ENCODE measurements at places on chromosomes 13 and 19.

DNA sequence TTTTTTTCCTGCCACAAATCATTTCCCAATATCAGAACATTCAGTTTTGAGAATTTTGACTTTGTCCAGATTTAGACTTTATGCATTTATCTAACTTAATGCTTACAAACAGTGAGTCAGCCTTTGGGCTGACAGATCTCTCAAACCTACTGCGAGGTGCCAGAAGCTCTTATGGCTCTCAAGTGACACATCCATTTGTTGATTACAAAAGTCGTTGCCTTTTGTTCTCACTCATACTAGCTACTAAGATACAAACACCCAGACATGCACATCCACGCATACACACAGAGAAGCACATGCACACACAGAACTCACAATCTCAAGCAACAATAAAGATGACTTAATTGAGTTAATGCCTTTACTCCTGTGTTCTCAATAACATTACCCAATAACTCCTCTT lies 1147.5 kb downstream of the DIAPH3 start:
- DNase-seq: no peak

GRCh38 chr13:43988302-43988701 lies 108.6 kb downstream of the LACC1 start:
- DNase-seq: no peak

DNA sequence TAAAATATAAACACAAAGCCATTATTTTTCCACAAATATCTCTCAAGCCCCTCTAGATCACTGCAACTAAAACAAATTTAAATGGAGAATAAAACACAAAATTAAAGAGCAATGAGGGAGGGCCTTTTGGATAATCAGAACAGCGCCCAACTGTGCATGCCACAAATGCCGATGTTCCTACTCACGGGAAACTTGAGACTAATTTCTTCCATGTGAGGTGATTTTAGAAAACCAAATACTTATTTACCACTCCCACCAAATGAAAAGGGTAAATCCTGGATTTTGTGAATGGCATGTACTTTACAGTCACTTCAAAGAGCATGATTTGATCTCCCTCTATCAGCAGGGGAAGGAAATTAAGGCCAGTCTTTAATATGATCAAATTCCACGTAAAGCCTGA lies 74.8 kb downstream of the SLC7A1 start:
- no peak for DNase-seq

- DNase-seq: no peak
These were observed 23.8 kb downstream of the PRKD2 start for GRCh38 chr19:46692918-46693722.

GRCh38 chr13:22320991-22321390 lies 650.1 kb downstream of the FGF9 start:
- DNase-seq: no peak

- no peak for DNase-seq
These were observed 33.9 kb downstream of the PCDH17 start for GRCh38 chr13:57665481-57665880.

DNA sequence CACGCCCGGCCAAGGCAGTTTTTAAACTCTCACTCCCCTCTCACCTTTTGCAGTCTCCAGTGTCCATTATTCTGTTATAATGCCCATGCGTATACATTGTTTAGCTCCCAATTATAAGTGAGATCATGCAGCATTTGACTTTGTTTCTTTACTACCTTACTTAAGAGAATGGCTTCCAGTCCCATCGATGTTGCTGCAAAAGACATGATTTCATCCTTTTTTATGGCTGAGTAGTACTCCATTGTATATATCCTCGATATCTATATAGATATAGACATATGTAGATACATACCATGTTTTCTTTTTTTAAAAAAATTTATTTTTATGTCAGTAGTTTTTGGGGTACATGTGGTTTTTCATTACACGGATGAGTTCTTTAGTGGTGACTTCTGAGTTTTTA lies 8.4 kb downstream of the OR7D2 start:
- DNase-seq: no peak

GRCh38 chr13:49667773-49668172 lies 23.5 kb downstream of the EBPL start:
- DNase-seq: no peak

GRCh38 chr19:39969266-39969665 lies 1.7 kb upstream of the PSMC4 start:
- DNase-seq: no peak

DNA sequence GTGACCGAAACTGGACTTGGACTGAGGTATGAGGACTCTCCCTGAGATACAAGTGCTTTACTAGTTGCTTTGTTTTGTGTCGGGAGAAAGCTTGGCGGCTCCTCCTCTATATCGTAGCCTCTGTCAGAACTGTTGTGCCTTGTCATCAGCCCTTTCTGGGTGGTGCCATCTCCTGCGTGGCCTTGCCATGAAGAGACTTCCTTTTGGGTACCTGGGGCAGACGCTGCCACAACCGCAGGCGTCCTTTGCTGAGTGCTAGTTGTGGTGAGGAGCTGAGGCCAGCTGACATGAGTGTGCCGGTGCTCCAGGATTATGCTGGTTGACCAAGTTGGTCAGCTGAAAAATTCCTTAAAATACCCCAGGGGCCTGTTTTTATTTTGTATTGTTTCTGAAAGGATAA lies 124.5 kb downstream of the AKAP11 start:
- DNase-seq: peak; percentile 26

DNA sequence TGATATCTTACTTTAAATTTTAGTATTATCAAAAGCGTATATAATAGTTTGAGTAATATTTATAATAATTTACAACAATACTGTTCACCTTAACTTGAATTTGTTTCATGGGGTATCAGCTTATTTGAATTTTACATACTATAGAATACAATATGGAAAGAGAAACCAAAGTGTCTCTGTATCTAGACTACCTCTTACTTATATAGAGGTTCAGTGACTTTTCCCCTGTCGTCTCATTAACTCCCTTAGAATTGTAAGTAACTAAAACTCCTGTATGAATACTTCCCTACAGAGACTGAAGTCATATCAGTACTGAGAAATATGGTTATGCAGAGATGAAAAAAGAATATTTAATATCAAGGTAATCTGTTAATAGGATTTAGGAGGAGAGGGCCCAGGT lies 26.8 kb downstream of the COG6 start:
- DNase-seq: no peak

GRCh38 chr19:40446263-40446784 lies 2.2 kb upstream of the SERTAD3 start:
- no peak for DNase-seq

- DNase-seq: no peak
These were observed 13.2 kb downstream of the EHD2 start for GRCh38 chr19:47726467-47726866.

DNA sequence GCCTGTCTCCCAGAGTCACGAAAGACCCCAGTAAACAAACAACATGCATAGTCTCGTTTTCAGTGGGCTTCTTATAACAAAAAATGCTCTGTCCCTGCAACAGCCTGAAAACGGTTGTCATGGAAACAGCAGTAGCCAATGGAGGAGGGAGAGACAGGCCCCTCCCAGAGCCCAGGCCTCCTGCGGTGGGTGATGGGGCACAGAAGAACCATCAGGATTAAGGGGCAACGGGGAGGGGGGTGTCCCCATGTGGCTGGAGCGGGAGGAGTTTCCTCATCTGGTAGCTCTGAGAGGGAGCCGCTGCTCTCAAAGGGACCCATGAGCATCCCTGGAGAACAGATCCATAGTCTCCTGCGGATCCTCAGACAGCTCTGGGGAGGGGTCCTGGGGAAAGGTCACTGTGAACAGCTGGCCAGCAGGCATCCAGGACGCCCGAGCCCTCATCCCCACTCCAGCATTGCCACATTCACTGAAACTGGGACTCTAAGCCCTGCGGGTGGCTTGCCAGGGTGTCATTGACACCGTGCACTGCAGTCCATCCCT lies 37.5 kb upstream of the PNMA8B start:
- no peak for DNase-seq

GRCh38 chr19:8486661-8487136 lies 15.7 kb downstream of the PRAM1 start:
- no peak for DNase-seq
